ENCODE measurements at places on chromosomes 11 and 22. TPM values are rescaled to one million over a fixed set of nuclear protein-coding genes. Genes with fewer than 3 reads are reported as not detected.
A peak's percentile ranks its signal among the peaks of the same experiment; 100 is the strongest.

The LDHAL6A gene
- not detected for total RNA-seq

The STK33 gene
- total RNA-seq, result 3.4 TPM

The MYOD1 gene
- not detected for total RNA-seq

The OR8A1 gene
- not detected for total RNA-seq

The ELFN2 gene
- 0.20 TPM for total RNA-seq

The C22orf31 gene
- not detected for total RNA-seq

The CSF2RB gene
- 0.13 TPM for total RNA-seq

The GNAZ gene
- 2.0 TPM for total RNA-seq

The RFPL1 gene
- not detected for total RNA-seq

The CCDC116 gene
- total RNA-seq, result 0.51 TPM

GRCh38 chr11:120134931-120135228 is 3.0 kb downstream of the TRIM29 start:
- DNase-seq, result no peak

- no peak for DNase-seq
Measured at GRCh38 chr22:25786165-25786564, 44.2 kb downstream of the MYO18B start.

- no peak for DNase-seq
Measured at GRCh38 chr11:43278193-43278956, 33.4 kb upstream of the API5 start.

- DNase-seq, result no peak
Measured at GRCh38 chr22:39208013-39208680, 36.6 kb downstream of the PDGFB start.

- peak; percentile 86 for DNase-seq
Measured at GRCh38 chr22:26597026-26597425, 7.1 kb upstream of the TPST2 start.

GRCh38 chr11:5223146-5223545 is 3.7 kb downstream of the HBB start:
- no peak for DNase-seq

DNA sequence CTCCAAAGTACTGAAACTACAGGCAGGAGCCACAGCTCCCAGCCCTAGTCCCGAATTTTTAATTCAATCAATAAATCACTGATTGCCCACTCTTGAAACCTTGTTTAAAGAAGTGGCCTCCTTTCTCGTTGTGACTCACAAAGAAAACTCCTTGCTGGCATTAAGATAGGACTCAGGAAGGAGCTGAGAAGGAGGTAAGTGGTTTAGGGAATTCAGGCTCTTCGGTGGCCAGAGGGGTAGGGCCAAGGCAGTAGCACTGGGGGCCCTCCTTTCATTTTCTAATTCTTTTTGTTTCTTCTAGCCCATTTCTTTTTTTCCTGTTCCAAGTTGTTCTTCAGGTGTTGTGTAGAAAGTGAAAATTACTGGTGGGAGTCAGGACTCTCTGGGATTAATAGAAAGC is 86.2 kb upstream of the OR9Q1 start:
- DNase-seq, result no peak

DNA sequence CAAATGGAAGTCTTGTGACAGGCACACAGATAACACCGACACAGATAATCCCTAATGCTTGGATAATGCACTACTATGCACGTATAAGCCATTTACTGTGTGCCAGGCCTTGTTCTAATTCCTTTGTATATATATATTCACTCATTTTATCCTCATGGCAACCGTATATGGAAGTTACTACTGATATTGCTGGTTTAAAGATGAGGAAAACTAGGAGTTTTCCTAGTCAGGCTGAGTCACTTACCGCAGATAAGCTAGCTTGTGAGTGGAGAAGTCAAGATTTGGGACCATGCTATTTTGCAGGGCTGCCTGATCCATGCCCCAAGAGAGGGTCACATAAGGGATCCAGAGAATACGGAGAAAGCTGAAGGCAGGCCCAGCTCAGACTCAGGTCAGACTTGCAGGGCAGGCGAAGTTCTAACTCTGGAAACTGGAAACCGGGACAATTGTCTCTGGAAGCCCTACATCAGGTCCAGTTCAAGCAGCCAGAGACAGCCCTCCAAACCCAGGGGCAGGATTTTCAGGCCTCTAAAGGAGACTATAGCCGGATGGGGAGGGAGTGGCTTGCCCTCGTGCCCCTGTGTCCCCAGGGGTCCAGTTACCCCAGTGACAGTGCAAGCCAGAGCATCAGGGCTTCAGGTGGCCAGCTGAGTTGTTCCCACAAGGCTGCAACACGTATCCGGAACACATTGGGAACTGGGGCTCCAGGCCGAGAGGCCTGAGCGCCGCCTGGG is 534.8 kb downstream of the INSC start:
- DNase-seq, result no peak

- DNase-seq, result no peak
Measured at GRCh38 chr11:109401545-109401944, 20.4 kb upstream of the C11orf87 start.

DNA sequence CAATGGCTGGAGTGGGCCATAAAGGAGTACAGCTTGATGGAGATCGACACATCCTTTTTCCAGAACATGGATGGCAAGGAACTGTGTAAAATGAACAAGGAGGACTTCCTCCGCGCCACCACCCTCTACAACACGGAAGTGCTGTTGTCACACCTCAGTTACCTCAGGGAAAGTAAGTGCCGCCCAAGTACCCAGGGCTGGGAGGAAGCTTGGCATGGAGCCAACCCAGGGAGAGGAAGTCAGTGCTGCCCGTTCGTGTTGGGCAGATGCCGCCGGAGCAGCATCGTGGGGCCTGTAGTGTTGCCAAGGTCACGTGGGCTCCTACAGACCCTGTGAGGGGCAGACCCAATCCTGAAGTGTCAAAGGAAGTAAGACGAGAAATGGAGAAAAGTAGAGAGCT is 78.9 kb downstream of the FLI1 start:
- DNase-seq, result peak; percentile 52

- DNase-seq, result no peak
Measured at GRCh38 chr11:111560800-111561199, 20.3 kb downstream of the LAYN start.

Data from CD8-positive, alpha-beta memory T cell (primary cell).